Activated CD8-positive, alpha-beta T cell treated with anti-CD3 and anti-CD28 coated beads for 36 hours (primary cell): ENCODE measurements at places on chromosomes 5 and 9.

DNA sequence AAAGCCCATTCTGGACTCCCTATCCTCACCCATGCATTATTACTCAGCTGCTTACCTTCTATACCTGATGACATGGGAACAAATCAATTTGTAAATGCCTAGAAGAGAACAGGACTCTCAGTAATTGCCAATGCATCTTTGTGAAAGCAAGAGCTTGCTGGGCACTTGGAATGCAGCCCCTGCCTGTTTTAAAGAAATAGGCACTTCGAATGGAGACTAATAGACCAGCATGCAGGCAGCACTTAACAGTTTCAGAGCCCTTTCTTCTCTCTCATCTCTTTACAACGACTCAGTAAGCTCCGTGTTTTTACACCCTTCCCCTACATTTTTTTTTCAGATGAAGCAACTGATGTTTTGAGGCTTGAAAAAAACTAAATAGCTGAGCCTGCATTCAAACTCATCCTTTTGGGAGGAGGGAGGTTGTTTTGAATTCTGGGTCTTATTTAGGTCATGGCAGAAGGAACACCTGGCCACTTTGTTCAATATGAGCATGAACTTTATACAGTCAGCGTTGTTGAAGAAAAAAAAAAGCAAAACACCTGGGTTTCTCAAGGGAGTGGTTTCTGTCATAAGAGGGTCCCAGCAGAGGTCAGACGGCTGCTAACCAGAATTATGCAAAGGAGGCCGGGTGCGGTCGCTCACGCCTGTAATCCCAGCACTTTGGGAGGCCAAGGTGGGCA, 34.6 kb upstream of the WHRN start:
- DNase-seq: no peak
- no peaks in the 10 kb centered on the region for H3K36me3 ChIP-seq
- H3K4me1 ChIP-seq: no peaks in the 10 kb centered on the region

- no peak overlapping the region for H3K27ac ChIP-seq
- H3K36me3 ChIP-seq: no peaks in the 10 kb centered on the region
- no peaks in the 10 kb centered on the region for H3K4me1 ChIP-seq
- no peaks in the 10 kb centered on the region for H3K27me3 ChIP-seq
- no peak overlapping the region for H3K4me3 ChIP-seq
- no peak for DNase-seq
These were observed 14.9 kb downstream of the MYO10 start for GRCh38 chr5:16921211-16921610.

GRCh38 chr9:129289131-129289731, 111.2 kb upstream of the IER5L start:
- no peaks in the 10 kb centered on the region for H3K36me3 ChIP-seq
- H3K4me3 ChIP-seq: no peak overlapping the region
- DNase-seq: no peak
- peaks cover 3% of the 10 kb centered on the region for H3K4me1 ChIP-seq
- H3K27ac ChIP-seq: no peak overlapping the region
- H3K27me3 ChIP-seq: no peaks in the 10 kb centered on the region

DNA sequence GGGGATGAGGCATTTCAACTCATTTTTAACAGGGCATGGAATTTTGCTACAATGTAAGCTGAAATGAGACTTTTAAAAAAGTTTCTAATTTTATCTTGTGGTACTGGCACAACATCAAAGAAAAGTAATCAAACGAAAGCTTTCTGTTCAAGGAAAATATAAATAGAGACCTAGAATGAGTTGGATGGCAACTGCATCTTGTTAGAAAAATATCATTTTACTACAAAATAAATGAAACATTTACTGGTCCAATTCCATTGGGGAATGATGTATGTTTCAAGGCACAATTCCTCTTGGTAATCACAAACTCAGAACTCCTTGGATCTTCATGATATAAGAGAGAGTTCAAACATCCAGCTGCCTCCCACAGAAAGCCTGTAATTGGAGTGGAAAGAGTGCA, 102.8 kb downstream of the HMHB1 start:
- DNase-seq: no peak
- H3K4me1 ChIP-seq: peaks cover 6% of the 10 kb centered on the region
- peaks cover 6% of the 10 kb centered on the region for H3K27me3 ChIP-seq
- H3K27ac ChIP-seq: no peak overlapping the region
- H3K4me3 ChIP-seq: no peak overlapping the region

GRCh38 chr9:27176971-27177370, 67.9 kb downstream of the TEK start:
- H3K36me3 ChIP-seq: no peaks in the 10 kb centered on the region
- H3K4me3 ChIP-seq: no peak overlapping the region
- H3K27ac ChIP-seq: no peak overlapping the region
- no peaks in the 10 kb centered on the region for H3K4me1 ChIP-seq
- no peak for DNase-seq
- H3K27me3 ChIP-seq: peaks cover 2% of the 10 kb centered on the region
